LHCN-M2 (cell line): ENCODE measurements at places on chromosomes 6 and 20. TPM values are rescaled to one million over a fixed set of nuclear protein-coding genes. Genes with fewer than 3 reads are reported as not detected.

Gene CDH4
- 0.98 and 1.3 TPM in 2 replicates for total RNA-seq

Gene LTB
- total RNA-seq, result not detected in 2 replicates

Gene COL9A3
- not detected in 2 replicates for total RNA-seq

Gene COL12A1
- total RNA-seq, result 29.0 and 31.5 TPM in 2 replicates

GRCh38 chr6:81751388-81752083, 945 bp downstream of the TENT5A start:
- peak; percentile 57 for DNase-seq

- DNase-seq, result no peak
Measured at GRCh38 chr6:100194535-100194934, 200.5 kb upstream of the MCHR2 start.

DNA sequence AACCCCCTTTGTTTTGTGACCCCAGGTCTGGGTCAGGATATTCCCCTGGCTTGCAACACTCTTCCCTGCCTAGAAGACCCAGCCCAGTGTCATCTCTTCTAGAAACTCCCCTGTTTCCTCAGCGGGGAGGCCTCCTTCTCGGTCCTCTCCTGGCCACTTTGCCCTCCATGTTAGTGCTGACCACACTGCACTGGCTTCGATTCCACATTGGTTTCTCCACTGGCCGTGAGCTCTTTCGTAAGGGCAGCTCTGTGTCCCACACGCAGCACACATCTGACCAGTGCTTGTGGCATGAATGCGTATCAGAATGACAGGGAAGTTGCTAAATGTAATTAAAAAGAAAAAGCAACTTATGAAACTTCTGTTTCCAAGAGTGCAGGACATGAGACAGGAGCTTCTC, 49.4 kb upstream of the FNDC1 start:
- no peak for DNase-seq
